ENCODE measurements at places on chromosomes 3 and 15. TPM values are rescaled to one million over a fixed set of nuclear protein-coding genes. Genes with fewer than 3 reads are reported as not detected.

GRCh38 chr3:146953511-146953981 lies 348.4 kb upstream of the PLSCR5 start:
- no peak for DNase-seq

GRCh38 chr3:152364237-152364636 lies 95.5 kb downstream of the MBNL1 start:
- no peak for DNase-seq

DNA sequence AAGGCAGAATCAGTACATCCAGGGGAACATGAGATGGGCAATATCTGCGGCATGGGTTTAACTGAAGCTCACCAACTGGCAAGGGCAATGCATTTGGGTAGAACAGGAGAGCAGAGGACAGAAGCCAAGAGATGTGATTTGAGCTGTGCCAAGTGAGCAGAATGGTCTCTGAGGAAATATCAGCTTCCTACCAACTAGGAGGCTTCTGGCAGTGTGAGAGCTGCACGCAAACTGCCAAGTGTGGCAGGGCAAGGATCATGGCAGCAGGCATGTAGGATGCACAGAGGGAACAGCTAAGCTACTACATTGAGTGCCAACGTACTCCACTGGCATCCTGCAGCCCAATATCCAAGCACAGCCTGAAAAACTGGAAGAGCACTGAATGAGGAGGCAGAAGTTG lies 1036.5 kb downstream of the TUSC7 start:
- DNase-seq = no peak

GRCh38 chr3:13012221-13012691 lies 61.0 kb downstream of the IQSEC1 start:
- peak; percentile 51 for DNase-seq

GRCh38 chr15:92277776-92278175 lies 115.9 kb upstream of the ST8SIA2 start:
- DNase-seq = no peak

DNA sequence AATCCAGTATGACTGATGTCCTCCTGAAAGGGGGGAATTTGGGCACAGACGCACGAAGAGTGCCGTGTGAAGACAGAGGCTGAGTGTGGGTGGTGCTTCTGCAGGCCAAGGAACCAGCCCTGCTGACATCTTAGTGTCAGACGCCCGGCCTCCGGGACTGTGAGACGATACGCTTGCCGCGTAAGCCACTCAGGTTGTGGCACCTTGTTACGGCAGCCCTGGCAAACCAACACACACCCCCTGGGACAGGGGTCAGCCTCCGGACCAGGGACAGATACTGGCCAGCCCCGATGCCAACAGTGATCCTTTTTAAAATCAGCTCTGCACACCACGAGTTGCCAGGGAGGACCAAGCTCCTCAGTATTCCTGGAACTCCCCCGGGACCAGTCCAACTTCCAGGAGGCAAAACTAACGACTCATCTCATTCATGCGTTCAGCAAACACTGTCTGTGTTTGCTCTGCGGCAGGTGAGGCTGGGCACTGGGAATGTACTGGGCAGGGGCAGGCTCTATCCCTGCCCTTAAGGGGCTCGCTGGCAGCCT lies 21.2 kb upstream of the PIGZ start:
- DNase-seq = no peak

- no peak for DNase-seq
Measured at GRCh38 chr3:104245261-104245660, 1121.4 kb upstream of the ALCAM start.

DNA sequence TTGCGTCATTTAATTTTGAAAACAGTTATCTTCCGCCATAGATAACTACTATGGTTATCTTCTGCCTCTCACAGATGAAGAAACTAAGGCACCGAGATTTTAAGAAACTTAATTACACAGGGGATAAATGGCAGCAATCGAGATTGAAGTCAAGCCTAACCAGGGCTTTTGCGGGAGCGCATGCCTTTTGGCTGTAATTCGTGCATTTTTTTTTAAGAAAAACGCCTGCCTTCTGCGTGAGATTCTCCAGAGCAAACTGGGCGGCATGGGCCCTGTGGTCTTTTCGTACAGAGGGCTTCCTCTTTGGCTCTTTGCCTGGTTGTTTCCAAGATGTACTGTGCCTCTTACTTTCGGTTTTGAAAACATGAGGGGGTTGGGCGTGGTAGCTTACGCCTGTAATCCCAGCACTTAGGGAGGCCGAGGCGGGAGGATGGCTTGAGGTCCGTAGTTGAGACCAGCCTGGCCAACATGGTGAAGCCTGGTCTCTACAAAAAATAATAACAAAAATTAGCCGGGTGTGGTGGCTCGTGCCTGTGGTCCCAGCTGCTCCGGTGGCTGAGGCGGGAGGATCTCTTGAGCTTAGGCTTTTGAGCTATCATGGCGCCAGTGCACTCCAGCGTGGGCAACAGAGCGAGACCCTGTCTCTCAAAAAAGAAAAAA lies 1.2 kb downstream of the B2M start:
- peak; percentile 92 for DNase-seq

DNA sequence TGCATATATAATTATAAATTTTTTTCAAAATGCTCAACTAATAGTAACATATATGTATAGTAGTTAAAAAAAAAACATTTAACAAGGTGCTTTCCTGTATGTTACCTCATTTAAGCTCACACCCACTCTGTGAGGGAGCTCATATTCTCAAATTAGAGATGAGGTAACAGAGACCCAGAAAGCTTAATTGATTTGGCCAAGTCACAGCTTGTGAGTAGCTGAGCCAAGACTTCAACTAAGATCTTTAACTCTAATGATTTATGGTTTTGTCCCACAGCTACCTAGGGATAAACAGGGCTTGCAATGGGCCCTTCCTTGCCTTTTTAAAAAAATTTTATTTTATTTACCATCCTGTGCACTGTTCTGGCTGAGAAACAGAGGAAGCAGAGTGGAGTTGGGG lies 230.0 kb upstream of the GOLIM4 start:
- DNase-seq = no peak

- DNase-seq = no peak
Measured at GRCh38 chr15:42070976-42071350, 23.4 kb downstream of the PLA2G4D start.

- peak; percentile 66 for DNase-seq
Measured at GRCh38 chr15:97678656-97679055, 281.8 kb upstream of the ARRDC4 start.

- DNase-seq = no peak
Measured at GRCh38 chr3:30836141-30836540, 58.3 kb downstream of the GADL1 start.

GRCh38 chr3:11810276-11810675 lies 36.4 kb downstream of the TAMM41 start:
- DNase-seq = no peak

PIF1 gene
- total RNA-seq = 6.1 TPM

SLC28A1 gene
- total RNA-seq = not detected

SPATA12 gene
- 0.27 TPM for total RNA-seq

All from colonic mucosa (tissue), 4 donors.